Mammary epithelial cell (primary cell): ENCODE measurements at places on chromosomes 6 and 20.

- no peak for DNase-seq
Observed at GRCh38 chr6:42938987-42939809, 9.9 kb downstream of the CNPY3 start.

DNA sequence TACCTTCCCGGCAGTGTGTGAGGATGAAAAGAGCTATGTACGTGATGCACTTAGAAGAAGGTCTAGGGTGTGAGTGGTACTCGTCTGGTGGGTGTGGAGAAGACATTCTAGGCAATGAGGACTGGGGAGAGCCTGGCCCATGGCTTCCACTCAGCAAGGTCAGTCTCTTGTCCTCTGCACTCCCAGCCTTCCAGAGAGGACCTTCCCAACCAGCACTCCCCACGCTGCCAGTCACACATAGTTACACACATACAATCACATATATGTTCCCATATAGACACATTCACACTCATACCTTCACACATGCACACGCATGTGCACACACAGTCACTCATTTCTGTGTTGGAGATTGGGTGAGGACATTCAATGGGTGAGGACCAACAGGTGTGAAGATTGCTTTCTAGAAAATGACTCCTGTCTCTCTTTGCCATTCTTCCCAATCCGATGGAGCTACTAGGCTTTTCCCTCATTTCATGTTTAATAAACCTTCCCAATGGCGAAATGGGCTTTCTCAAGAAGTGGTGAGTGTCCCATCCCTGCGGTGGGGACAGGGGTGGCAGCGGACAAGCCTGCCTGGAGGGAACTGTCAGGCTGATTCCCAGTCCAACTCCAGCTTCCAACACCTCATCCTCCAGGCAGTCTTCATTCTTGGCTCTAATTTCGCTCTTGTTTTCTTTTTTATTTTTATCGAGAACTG lies 30.4 kb downstream of the SRSF3 start:
- DNase-seq: no peak

DNA sequence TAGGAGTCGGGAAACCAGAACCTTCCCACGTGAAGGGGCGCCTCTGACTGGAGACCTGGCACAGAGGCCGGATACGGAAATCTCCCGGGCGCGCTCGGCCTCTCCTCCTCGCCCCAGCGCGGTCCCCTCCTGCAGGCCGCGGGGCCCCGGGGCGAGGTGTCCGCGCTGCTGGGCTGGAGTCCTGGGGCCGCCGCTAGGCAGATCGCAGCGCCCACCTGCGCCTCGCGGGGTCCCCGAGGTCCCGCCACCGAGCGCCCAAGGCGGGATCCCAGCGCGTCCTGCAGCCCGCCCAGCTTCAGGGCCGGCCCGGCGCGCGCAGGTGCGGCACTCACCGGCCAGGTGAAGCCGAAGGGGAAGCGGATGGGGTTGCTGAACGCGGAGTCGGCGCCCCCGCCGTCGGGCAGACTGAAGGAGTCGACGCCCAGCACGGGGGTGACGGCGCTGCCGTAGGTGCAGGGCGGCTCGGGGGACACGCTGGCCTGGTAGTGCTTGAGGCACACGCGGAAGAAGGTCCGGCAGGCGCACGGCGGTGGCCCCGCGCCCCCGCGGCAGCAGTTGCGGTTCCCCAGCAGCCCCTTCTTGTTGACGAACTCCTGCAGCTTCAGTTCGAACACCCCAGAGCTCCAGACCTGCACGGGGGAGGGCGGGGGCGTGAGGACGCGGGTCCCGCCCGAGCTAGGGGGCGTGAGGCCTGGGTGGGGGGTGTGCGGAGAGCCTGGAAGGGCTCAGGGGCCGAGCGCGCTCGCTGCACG lies 1.5 kb downstream of the DLL1 start:
- DNase-seq: peak; percentile 31

GRCh38 chr6:155778336-155778735 lies 322.7 kb upstream of the NOX3 start:
- DNase-seq: no peak

DNA sequence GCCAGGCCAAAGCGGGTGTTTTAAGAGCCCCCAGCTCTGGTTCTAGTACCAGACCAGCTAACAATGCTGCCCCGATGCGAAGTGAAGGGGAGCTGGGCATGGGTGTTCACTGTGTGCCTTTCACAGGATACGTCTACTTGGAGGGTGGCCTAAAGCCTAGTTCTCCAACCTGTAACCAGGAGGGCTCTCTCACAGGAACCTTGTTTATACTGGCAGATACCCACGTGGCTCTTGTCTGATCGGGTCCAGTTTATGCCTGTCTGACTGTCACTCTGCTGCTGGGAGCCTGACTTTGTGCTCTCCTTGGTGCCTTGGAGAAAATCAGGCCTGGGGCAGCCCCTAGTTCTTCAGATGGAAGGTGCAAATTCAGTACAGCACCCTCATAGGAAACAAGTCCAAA lies 60.2 kb upstream of the RNF144B start:
- DNase-seq: no peak

DNA sequence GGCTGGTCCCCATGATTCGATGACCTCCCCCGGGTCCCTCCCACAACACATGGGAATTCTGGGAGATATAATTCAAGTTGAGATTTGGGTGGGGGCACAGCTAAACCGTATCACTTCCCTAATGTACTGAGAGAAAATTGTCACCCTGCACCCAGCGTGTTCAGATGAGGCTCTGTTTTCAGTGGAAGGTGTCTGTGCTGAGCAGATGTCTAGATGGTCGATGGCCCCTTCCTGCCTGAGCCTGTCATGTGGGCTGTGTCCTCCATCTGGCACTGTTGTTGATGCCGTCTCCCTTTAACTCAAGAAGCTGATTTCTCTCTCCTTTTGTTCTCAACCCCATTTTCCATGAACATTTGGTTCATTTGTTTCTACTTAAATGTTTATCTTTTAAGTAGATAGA lies 37.0 kb downstream of the TMEM181 start:
- DNase-seq: no peak
